ENCODE measurements at places on chromosomes 11 and 22. TPM values are rescaled to one million over a fixed set of nuclear protein-coding genes. Genes with fewer than 3 reads are reported as not detected.

The FOLR1 gene
- polyA plus RNA-seq, result 76.0 TPM

The SHANK3 gene
- 28.5 TPM for polyA plus RNA-seq

The CDC45 gene
- polyA plus RNA-seq, result 2.1 TPM

The OR6A2 gene
- not detected for polyA plus RNA-seq

Data from lung (tissue), 17 donors.